ENCODE measurements at places on chromosomes 5 and 9.

DNA sequence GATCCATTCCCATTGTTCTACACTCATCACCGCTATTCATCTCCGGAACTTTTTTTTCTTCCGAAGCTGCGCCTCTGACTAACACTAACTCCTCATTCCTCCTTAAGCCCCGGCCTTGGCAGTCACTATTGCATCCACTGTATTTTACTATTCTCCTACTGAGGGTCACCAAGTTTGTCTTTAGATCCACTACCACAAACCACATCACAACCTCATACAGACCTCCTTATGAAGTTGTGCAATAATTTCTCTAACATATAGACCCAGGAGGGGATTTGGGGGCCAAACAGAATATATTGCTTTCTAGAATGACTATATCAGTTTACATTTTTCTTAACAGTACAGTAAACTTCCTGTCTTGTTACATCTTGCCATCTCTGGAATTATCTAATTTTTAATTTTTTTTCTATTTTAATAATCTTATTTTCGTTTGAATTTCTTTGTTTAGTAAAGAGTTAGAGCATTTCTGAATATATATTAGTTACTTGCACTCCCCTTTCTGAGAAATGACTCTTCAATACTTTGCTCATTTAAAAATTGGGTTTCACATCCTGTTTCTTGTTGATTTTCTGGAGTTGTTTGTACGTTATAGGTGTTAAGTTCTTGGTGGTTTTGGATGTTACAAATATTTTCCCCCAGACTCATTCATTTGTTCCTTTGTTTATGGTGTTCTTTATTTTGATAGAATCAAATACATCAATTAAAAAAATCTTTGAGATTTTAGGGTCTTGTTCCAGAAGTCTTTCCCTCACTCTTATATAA is 37.1 kb downstream of the DMRT2 start:
- DNase-seq, result no peak

DNA sequence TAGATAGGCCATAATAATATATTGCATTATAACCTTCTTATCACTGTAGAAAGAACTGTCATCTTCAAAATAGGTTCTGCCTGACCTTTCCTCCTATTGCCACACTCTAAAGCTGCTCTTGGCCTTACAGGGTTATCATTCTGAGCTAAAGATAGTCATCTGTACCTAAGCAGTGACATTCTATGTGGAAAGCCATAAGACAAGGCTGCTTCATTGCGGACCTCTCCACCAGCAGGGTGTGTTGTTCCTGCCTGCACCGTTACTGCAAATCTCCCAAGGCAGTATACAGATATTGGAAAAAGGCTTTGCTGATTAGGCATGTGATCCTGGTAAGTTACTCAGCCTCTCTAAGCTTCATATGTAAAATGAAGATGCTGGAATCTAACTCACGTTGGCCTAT is 8.1 kb downstream of the ZNF622 start:
- no peak for DNase-seq

DNA sequence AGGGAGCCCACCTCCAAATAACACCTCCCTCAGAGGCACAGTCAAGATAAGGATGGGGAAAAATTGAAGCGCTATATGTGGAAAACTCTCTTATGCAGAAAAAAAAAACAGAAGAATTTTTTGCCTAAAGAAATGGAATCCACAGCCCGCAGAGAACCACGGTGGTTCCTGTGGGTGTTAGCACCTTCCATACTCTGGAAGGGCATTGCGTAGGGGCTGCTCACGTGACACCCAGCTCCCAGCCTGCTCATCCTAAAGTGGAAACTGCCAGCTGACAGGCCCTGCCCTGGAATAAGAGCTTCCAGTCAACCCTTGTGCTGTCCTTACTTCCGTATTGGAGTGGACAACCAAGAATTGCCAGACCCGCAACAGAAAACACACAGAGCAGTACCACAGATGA is 142.5 kb downstream of the FSTL4 start:
- no peak for DNase-seq

- DNase-seq, result no peak
Observed at GRCh38 chr9:134720136-134720753, 78.6 kb downstream of the COL5A1 start.

DNA sequence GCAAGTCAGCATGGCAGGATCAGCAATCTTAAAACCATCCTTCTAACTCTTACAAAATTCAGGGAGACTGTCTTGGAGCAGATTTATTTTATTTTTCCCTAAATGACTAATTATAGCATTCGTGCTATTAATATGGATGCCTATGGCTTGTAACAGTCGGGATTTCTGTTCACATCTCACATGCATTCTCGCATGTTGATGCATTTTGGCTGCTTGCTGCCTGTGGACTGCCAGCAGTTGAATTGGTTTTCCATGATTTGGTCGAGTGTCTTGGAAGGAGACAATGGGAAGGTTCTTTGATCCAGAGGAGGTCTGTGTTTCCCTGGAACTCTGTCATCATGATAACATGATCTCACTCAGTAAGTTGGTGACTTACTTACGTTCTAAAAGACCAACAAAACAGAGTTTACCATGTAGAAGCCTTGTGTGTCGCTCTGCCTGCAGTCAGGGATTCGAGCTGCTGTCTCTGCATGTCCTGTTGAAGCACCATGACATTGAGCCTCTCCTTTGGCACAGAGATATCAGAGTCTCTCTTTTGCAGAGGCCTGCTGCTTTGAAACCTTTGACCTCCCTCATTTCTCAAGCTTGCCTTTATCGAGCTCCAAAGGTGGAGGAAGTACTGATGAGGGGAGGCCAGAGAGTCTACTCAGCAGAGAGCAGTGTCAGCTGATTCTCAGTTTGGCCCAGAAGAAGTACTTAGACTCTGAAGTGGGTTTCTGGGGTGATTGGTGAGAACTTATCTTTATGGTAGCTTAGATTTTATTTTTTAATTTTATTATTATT is 82.4 kb downstream of the ARHGAP26 start:
- DNase-seq, result no peak

DNA sequence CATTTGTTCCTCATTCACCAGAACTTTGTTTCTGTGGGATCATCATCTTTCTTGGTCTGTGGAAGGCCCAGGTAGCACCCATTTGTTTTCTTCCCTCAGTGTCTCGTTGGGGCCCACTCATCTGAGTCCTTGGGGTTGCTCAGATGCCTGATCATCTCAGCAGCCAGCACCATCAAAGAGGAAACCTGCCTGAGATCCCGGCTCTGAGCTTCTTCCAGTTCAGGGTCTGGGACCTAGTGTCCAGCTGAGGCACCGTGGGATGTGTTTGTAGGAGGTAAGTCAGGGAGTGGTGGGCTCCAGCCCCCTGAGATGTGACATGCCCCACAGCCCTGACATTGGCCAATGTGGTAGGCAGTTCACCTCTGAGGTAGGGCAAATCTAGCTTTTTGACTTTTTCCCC is 9.4 kb upstream of the CD180 start:
- no peak for DNase-seq

DNA sequence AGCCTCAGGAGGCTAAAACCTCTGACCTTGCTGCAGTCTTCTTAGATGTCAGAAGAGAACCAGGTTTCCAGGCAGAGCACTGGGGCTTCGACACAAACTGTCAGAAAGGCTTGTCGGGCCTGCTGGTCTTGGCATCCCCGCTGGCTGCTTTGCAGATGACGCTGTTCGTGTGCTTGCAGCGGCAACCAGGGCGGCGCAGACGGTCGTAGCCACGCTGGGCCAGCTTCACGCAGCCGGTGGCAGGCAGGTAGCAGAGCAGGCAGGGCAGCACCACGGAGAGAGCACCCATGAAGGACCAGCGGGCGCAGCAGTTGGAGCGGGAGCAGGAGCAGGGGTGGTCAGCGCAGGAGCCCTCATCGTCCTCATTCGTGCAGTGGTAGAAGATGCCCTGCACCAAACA is 10.7 kb downstream of the SPRY4 start:
- DNase-seq, result no peak

DNA sequence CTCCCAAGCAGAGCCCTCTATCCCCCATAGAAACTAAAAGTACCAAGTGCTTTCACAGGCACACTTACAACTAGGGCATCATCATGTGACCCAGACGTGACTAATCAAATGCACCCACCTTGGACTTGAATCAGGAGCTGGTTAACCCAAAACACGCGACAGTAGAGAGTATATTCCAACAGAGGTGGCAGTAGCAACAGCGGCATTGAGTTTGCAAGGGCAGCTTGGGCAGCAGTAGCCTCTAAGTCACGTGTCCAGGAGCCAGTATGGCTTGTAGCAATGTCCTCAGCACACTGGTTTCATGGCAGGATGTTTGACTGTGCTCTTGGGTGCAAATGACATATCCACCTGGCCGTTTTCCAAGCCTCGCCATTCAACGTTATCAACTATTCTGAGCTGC is 73.4 kb upstream of the DNAH5 start:
- DNase-seq, result no peak

GRCh38 chr9:12425878-12426864 is 267.0 kb upstream of the TYRP1 start:
- DNase-seq, result peak; percentile 6

DNA sequence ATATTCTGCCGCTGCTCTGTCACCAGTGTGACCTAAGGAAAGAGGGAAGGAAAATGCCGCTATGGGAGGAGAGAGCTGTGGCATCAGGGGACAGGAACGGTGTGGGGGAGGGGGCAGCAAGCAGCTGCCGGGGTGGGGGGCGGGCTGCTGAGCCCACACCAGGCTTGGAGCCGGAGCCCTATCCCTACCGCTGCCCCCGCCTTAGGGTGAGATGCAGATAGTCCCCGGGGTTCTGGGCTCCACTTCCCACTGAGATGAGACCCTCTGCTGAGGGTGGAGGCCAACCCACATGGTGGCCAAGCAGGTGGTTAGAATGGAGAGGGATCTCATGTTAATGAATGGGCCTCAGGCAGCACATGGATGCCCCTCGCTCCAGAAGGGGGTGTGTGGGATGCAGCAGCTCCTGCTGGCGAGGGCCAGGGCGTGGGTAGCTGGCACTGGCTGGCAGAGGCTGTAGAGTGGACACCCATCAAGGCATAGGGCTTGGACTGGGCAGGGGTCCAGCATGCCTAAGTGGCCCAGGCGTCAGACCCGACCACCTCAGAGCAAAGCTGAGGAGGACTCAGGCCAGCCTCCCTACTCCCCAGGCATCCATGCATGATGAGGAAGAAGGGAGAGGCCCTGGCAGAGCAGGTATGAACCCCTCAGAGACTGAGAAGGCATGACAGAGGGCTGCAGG is 131.5 kb downstream of the ZNF354C start:
- no peak for DNase-seq

DNA sequence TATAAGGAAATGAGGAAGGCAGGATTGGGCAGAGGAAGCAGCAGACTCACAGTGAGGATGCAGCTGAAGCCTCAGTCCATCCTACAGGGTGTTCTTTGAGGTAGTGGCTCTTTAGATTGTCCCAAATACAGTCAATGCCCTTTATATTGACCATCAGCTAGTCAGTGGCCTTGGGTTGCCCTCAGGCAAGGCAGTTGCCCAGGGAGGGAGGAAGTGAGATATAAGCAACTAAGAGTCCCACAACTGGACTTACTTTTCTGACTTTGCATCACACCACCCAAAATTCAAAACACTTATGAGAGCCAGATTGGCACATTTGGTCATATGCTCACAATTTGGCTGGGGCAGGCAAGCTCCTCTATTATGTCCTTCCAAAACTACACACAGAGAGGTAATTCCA is 9.4 kb upstream of the SLC12A2 start:
- DNase-seq, result no peak

- no peak for DNase-seq
Observed at GRCh38 chr5:90571147-90571773, 12.7 kb downstream of the ADGRV1 start.

DNA sequence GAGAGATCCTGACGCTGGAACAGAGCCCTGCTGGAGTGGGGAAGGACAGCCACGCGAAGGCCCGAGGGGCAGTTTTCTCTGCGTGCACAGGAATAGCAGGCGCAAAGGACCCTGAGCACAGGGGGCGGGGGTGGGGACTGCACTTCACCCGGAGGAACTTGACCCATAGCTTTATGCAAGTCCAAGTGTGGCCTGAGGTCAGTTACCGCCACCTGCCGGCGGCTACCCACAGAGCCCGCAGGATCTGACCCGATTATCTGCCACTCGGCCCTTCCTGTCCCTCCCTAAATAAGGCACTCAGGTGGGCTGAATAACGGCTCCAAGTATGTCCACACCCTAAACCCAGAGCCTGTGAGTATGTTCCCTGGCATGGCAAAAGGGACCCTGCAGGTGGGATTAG is 65.4 kb upstream of the FCN1 start:
- no peak for DNase-seq

- DNase-seq, result no peak
Observed at GRCh38 chr9:121160025-121160424, 41.6 kb downstream of the RAB14 start.

GRCh38 chr5:142982821-142983200 is 212.6 kb downstream of the ARHGAP26 start:
- no peak for DNase-seq

GRCh38 chr9:116298878-116299391 is 145.3 kb downstream of the PAPPA start:
- DNase-seq, result no peak

GRCh38 chr5:102792705-102793104 is 37.6 kb downstream of the PAM start:
- DNase-seq, result no peak
